Breast epithelium (tissue), 4 donors: ENCODE measurements at places on chromosomes 2 and 18.

DNA sequence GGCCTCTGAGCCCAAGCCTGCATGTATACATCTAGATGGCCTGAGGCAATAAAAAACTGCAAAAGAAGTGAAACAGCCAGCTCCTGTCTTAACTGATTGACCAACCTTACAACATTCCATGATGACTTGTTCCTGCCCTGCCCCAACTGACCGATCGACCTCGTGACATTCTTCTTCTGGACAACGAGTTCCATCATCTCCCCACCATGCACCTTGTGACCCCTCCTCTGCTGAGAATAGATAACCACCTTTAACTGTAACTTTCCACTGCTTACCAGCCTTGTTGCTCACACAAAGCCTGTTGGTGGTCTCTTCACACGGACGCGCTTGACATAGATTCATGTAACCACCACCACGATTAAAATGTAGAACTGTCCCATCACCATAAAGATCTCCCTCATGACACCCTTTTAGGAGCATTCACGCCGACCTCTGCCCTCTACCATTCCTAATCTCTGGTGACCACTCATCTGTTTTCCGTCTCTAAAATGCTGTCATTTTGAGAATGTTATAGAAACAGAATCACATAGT, 120.1 kb upstream of the REV1 start:
- no peak for DNase-seq

DNA sequence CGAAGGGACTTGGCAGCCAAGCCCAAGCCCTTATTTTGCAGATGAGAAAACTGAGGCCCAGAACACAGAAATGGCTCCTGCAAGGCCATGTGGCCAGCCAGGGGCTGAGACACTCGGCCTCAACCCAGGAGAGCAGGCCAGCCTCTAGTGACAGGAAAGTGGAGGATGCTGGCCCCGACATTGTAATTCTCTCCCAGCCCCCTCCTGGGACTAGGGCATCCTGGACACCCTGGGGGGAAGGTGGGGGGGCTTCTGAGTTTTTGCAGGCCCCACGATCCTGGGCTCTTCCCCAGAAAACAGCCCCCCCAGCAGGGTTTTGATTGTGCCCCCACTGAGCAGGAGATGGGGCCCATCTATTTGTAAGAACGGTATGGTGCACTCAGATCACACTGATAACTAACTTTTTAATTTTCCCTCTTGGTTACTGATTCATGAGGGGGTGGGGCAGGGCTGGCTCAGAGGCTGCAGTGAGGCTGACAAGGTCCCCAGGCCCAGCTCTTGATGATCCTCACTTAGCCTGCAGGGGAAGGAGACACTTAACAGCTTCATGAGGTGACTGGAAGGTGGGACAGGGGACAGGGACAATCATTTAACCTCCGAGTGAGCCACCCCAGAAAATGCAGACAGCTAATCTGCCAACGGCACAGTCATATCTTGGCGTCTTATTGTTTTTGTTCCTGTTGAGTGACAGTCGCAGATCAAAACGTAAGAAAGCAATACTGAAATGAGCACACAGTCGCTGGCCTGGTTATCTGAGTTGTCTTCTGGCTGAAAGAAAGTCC, 18.9 kb downstream of the SMAD7 start:
- DNase-seq: no peak

GRCh38 chr2:15553519-15553918, 7.6 kb downstream of the NBAS start:
- DNase-seq: no peak

GRCh38 chr2:184727813-184728212, 129.5 kb downstream of the ZNF804A start:
- DNase-seq: no peak

DNA sequence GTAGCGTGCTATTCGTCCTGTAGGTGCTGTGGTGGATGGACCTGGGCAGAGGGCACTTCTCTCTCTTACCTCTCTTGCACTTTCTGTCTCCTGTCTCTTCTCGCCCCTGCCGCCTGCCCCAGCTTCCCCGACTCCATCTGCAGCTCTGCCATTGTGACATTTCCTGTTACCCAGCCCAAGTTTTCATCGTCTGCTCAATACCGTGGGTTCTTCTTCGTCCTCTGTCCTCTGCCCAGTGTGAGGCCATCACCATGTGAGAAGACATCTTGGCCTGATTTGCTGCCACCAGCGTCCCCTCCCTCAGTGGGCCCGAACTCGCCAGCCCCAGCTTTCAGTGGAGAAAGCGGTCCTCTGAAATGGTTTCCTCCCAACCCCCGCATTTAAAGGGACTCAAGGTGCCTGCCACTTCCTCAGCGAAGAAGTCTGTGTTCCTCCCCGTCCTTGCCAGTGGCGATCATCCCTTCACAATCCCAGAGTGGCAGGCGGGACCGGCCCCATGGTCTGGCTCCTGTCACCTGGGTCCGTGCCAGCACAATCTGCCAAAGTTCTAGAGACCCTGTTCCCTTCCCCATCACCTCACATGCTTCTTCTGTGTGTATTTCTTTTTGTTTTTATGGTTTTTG, 18.0 kb downstream of the TGOLN2 start:
- no peak for DNase-seq
